Substantia nigra (tissue), 51 donors: ENCODE measurements at places on chromosomes 3 and 15.

- no peak for DNase-seq
Observed at GRCh38 chr15:91099995-91100813, at the start of gene SV2B. SV2B (plus strand) TSS chr15:91100257; CDS start chr15:91226264, 126,007 bp downstream.

DNA sequence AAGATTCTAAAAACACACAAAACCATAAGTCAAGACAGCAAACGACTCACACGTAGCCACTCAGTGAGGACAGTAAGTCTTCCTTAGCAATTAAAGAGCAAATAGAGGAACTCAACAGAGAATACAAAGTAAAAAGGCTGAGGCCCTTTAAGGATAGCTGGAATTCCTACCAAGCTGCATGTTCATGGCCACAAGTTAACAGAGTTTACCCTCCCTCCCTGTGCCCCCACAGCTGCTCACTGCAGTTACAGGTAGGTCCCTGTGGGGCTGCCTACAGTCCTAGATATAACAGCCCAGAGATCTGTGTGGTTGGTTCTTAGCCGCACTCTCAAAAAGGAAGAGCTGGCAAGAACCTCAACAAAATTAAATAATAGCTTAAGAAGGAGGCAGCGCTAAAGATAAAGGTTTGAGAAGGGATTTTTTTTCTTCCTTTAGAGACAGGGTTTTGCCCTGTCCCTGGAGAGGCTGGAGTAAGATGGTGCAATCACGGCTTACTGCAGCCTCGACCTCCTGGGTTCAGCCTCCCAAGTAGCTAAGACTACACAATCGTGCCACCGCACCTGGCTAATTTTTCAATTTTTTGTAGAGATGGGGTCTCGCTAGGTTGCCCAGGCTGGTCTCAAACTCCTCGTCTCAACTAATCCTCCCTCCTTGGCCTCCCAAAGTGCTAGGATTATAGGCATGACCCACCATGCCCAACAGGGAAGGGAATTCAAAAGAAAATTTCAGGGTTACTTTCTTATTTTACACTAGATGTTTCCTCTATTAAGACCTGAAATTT lies 19.3 kb downstream of the SFMBT1 start:
- DNase-seq: no peak

- DNase-seq: no peak
Observed at GRCh38 chr15:74831813-74832495, 5.5 kb downstream of the CPLX3 start.

GRCh38 chr3:181210275-181210674 lies 220.7 kb upstream of the DNAJC19 start:
- no peak for DNase-seq

DNA sequence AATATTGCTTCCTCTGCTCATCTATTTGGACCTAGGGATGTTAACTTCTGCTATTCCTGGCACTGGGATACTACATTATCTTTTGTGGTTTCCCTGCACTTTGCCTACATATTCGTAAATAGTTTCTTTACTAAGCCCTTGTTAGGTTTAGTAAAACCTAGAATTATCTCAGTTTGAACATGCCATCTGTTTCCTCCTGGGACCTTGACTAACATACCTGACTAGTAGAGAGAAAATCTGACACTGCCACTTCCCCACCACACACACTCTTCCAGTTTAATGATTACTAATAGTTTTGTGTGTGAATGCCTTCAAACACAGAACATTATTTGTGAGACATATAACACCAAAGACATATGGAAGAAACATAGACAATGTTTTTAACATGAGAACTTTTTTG lies 28.2 kb upstream of the SOX2 start:
- DNase-seq: no peak

- DNase-seq: no peak
Observed at GRCh38 chr3:133992951-133993620, 36.6 kb downstream of the SLCO2A1 start.

DNA sequence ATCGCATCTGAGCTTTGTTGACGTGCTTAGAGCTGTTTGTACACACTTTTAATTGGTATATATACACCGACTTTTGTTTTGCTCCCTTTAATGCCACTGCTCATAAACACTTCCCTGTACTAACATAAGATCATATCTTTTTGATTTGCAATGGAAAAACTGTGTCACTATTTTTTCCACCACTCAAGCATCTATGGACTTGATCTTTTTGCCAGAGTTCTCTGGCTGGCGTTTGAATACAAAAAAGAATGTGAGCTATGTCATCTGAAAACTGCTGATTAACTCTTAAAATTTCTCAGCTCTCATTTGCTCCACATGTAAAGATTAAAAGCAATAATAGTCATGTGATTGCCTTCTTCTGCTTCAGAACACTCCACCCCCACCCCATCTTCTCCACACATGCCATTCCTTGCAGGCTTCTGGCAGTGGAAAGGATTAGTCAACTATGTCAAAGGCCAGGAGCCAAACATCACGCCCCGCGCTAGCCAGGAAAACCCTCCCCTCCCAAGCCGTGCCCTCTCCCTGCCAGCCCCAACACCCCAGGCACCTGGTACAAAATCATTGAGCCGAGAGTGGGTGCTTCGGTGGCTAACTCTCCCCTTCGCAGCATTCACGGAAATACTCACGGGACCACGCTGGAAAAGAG lies 123.4 kb upstream of the MEF2A start:
- no peak for DNase-seq

- DNase-seq: no peak
Observed at GRCh38 chr3:127833281-127834032, 11.1 kb upstream of the MGLL start.

DNA sequence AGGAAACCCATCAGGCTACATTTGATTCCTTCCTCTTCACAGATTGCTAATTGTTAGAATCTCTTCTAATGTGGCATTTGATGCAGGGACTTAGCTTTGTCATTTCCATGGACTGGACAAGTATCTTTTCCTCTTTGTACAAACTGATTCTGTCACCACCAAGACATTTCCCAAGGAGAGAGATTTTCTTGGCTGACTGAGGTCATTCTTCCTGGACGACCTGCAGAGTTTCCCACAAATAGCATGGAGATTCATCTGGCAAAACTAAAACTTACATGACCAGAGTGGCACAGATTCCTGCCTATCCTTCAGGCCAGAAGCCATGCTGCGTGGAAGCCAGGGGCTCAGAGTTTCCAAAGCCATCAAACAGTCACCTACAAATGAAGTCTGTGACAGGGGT lies 269.2 kb upstream of the LRTM1 start:
- DNase-seq: no peak
